ENCODE measurements at places on chromosomes 16 and 17. TPM values are rescaled to one million over a fixed set of nuclear protein-coding genes. Genes with fewer than 3 reads are reported as not detected.

DNA sequence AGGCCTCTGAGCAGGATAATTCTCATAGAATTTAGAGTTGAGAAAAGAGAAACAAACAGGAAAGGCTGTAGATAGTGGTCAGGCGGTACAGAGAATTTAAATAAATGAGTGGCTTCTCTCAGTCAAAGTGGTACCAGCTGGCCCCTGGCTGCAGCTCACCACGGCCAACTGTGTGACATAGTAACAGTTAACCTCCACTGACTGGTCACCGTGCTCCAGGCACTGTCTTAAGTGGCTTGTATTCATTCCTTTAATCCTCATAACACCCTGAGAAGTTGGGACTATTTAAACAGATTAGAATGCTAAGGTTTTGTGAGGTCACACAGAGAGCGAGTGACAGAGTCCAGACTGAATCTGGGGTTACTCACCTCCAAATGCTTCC is 108.9 kb downstream of the GNAO1 start:
- H3K27ac ChIP-seq, result no peak overlapping the region
- DNase-seq, result no peak
- no peak overlapping the region for H3K4me3 ChIP-seq
- no peaks in the 10 kb centered on the region for H3K36me3 ChIP-seq
- H3K27me3 ChIP-seq, result no peaks in the 10 kb centered on the region
- H3K4me1 ChIP-seq, result peaks cover 18% of the 10 kb centered on the region

DNA sequence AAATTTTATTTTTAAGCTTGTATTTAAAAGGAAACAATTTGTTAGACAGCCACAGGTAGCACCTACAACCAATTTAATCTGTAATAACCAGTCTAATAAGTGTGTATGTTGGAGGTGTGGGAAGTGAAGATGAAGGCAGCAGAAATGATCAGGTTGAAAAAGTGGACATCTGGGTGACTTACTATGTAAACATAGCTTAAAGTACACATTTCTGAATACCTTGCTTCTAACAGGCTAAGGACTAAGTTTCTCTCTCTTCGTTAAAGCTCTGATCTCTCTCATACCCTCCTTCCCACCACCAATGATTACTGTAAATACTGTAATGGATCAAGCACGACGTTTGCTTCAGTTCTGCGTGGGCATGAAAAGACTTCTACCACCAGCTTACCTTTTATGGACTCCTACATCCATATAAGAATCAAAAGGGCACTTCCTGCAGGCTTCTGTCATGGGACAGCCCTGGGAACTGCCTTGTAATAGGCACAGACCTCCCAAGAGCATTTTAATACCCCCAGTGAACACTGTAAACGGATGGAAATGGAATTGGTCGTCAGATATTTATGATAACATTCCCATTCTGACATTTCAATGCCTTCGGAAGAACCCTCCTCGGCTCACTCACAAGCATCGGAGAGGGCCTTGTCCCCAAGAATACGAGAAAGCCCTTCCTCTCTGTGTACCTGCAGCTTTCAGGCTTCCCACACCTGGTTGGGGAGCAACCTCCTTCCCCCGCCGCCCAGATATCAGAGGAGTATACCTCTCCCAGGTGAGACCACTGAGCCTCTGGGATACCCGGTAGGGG is 700 bp downstream of the CCDC43 start:
- no peaks in the 10 kb centered on the region for H3K4me1 ChIP-seq
- H3K4me3 ChIP-seq, result peak overlapping the region; percentile 82
- H3K27me3 ChIP-seq, result no peaks in the 10 kb centered on the region
- peaks cover 3% of the 10 kb centered on the region for H3K36me3 ChIP-seq
- H3K27ac ChIP-seq, result peak overlapping the region; percentile 5

- H3K27me3 ChIP-seq, result no peaks in the 10 kb centered on the region
- no peak overlapping the region for H3K27ac ChIP-seq
- no peak overlapping the region for H3K4me3 ChIP-seq
- H3K4me1 ChIP-seq, result peaks cover 10% of the 10 kb centered on the region
- DNase-seq, result no peak
Measured at GRCh38 chr17:47703671-47704070, 9.7 kb downstream of the TBKBP1 start.

DNA sequence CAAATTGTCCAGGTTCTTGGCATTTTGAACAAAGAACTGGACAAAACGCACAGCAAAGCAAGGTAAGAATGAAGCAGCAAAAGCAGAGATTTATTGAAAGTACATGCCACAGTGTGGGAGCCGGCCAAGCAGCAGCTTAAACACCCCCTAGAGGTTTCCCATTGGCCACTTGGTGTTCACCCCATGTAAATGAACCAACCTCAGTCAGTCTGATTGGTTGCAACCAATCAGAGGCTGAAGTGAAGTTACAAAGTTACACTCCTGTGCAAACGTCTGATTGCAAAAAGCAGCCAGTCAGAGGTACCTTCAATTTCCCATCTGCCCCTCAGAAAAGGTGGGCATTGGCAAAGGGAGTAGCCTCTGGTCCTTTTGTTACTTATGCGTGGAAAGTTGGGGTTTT is 8.8 kb upstream of the ZNF263 start:
- no peaks in the 10 kb centered on the region for H3K36me3 ChIP-seq
- H3K27me3 ChIP-seq, result peaks cover 3% of the 10 kb centered on the region
- no peak for DNase-seq
- no peak overlapping the region for H3K27ac ChIP-seq
- no peak overlapping the region for H3K4me3 ChIP-seq

DNA sequence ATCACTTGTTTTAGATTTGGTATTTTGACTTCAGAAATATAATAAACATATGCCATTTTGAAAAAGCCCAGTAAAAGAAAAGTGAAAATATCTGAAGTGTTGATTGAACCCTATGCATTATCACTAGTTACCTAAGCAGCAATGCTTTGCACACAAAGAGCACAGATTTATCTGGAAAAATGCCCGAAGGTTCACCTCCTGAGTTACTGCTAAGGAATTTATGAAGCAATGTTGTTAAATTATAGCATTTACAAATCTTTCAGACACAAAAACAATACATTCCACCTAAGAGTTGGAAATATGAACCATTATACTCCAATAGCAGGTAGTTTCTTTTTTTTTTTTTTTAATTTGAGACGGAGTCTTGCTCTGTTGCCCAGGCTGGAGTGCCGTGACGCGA is 38.9 kb upstream of the GHDC start:
- peaks cover 5% of the 10 kb centered on the region for H3K36me3 ChIP-seq
- DNase-seq, result no peak
- H3K27ac ChIP-seq, result no peak overlapping the region
- H3K27me3 ChIP-seq, result no peaks in the 10 kb centered on the region
- no peaks in the 10 kb centered on the region for H3K4me1 ChIP-seq

GRCh38 chr17:9924735-9925191 is 19.7 kb upstream of the RCVRN start:
- no peak overlapping the region for H3K27ac ChIP-seq
- no peaks in the 10 kb centered on the region for H3K27me3 ChIP-seq
- no peaks in the 10 kb centered on the region for H3K36me3 ChIP-seq
- DNase-seq, result peak; percentile 24
- no peak overlapping the region for H3K4me3 ChIP-seq

DNA sequence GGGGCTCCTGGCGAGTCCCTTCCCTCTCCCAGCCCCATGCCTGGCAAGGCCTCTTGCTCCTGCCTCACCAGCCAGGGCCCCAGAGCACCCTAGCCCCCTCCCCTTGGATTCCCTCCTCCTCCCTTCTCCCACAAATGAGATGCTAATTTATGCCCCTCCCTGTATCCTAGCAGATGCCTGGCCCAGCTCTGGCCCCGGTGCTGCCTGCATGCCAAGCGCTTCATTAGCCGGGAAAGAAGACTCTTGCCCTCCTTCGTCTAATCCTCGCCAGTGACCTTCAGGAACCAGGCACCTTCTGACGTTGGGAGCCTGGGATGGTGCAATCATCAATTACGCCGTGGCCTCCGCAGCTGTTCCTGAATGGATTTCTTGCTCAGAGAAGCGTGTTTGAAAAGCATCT is 127.8 kb downstream of the SDK2 start:
- H3K4me1 ChIP-seq, result peaks cover 6% of the 10 kb centered on the region
- no peaks in the 10 kb centered on the region for H3K27me3 ChIP-seq
- no peak overlapping the region for H3K4me3 ChIP-seq
- no peak overlapping the region for H3K27ac ChIP-seq
- no peaks in the 10 kb centered on the region for H3K36me3 ChIP-seq

DNA sequence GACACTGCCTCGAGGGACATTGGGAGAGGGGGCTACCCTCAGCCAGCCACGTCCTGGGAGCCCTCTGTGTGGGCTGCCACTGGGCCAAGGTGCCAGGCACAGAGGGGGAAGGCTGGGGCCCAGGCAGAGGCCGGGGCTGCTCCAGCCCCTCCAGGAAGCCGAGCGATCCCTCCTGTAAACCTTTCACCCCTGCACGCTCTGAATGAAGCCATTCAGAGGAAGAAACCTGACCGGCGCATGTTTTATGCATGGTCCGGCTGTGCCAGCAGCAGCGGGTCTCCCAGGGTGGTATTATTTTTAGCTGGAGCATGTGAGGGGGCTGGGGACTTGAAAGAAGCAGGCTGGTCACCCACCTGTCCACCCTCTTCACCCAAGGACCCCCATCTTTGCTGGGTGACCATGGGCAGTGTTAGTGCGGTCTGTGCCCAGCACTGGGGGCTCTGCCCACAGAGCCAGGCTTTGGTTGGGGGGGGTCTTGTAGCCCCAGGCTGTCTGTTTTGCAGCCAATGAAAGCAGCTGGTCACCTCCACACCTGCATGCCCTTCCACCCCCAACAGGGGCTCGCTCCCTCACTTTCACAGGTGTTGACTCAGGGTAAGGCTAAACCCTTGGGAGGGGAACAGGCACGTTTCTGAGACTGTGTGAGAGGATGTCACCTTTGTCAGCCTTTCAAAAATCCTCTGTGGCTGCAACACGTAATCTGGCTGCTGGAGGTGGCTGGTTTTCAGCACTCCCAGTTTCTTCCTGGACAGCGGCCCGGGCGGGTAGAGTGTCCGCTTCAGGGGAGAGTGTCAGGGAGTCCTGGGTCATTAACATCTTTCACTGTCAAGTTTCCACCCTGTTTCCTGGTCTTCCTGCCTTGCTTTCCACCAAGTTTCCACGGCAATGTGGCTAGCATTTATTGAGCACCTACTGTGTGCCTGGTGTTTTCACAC is 77.1 kb upstream of the BRD7 start:
- DNase-seq, result no peak
- H3K27me3 ChIP-seq, result no peaks in the 10 kb centered on the region
- no peaks in the 10 kb centered on the region for H3K36me3 ChIP-seq
- H3K27ac ChIP-seq, result no peak overlapping the region

GRCh38 chr16:17497648-17498047 is 26.9 kb upstream of the XYLT1 start:
- DNase-seq, result no peak
- no peaks in the 10 kb centered on the region for H3K36me3 ChIP-seq
- H3K4me3 ChIP-seq, result no peak overlapping the region
- H3K4me1 ChIP-seq, result peaks cover 9% of the 10 kb centered on the region

DNA sequence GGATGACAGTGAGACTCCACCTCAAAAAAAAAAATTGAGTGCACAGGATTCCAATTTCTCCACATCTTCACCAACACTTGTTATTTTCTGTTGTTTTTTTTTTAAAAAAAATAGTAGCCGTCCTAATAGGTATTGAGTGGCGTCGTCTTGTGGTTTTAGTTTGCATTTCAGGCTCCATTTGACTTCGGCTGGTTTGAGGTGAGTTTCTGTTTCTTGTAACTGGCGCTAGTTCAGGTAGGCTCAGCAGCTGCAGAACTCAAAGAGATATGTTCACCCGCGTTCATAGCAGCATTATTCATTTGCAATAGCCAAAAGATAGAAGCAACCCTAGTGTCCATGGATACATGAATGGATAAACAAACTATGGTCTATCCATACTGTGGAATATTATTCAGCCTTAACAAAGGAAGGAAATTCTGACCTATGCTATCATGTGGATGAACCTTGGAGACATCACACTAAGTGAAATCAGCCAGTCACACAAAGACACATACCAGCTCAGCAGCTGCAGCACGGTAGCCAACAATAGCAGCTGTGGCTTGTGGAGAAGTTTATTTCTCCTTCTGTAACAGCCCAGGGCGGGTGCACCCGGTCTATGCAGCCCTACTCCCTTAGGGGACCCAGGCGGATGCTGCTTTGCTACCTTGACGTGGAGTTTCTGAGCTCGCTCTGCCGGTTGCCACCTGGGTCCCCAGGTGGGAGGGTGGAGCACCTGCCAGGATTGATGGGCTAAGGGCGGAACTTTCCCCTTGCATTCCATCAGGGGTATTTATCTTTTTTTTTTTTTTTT is 44.9 kb downstream of the TMEM235 start:
- no peaks in the 10 kb centered on the region for H3K36me3 ChIP-seq
- H3K4me3 ChIP-seq, result no peak overlapping the region
- no peak for DNase-seq
- H3K27ac ChIP-seq, result no peak overlapping the region

- H3K4me1 ChIP-seq, result no peaks in the 10 kb centered on the region
- no peaks in the 10 kb centered on the region for H3K36me3 ChIP-seq
- no peak overlapping the region for H3K27ac ChIP-seq
- no peaks in the 10 kb centered on the region for H3K27me3 ChIP-seq
- no peak overlapping the region for H3K4me3 ChIP-seq
- no peak for DNase-seq
Measured at GRCh38 chr16:9670033-9670432, 512.2 kb downstream of the GRIN2A start.

DNA sequence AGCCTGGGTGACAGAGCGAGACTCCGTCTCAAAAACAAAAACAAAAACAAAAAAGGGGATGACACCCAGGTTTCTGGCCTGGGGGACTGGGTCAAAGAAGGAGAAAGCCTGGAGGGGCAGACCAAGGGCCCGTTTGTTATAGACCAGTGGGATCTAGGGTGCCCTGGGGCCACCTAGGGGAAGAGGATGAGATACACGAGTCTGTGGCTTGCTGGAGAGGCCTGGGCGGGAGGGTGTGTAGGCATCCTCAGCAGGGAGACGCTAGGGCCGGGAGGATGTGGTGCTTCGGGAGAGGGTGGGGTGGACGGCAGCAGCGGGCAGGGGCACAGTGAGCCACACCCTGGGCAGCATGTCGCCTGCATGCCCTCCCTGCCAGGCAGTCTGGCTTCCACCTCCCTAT is 17.1 kb upstream of the CRK start:
- DNase-seq, result no peak
- no peak overlapping the region for H3K27ac ChIP-seq

- peak overlapping the region; percentile 98 for H3K27ac ChIP-seq
- no peak for DNase-seq
- H3K27me3 ChIP-seq, result no peaks in the 10 kb centered on the region
- H3K36me3 ChIP-seq, result no peaks in the 10 kb centered on the region
- H3K4me3 ChIP-seq, result peak overlapping the region; percentile 55
Measured at GRCh38 chr16:528111-529011, 849 bp downstream of the CAPN15 start.

- no peak overlapping the region for H3K27ac ChIP-seq
- H3K27me3 ChIP-seq, result no peaks in the 10 kb centered on the region
- no peak for DNase-seq
- H3K4me1 ChIP-seq, result peaks cover 3% of the 10 kb centered on the region
- no peaks in the 10 kb centered on the region for H3K36me3 ChIP-seq
- no peak overlapping the region for H3K4me3 ChIP-seq
Measured at GRCh38 chr16:240559-240958, 5.9 kb downstream of the FAM234A start.

GRCh38 chr16:27246439-27246838 is 22.1 kb downstream of the NSMCE1 start:
- no peaks in the 10 kb centered on the region for H3K27me3 ChIP-seq
- no peaks in the 10 kb centered on the region for H3K36me3 ChIP-seq
- H3K4me3 ChIP-seq, result no peak overlapping the region
- DNase-seq, result no peak

The TAC4 gene
- total RNA-seq, result not detected

The OTOP3 gene
- total RNA-seq, result not detected

The CCL16 gene
- total RNA-seq, result not detected

The KRTAP9-9 gene
- total RNA-seq, result not detected

The NOG gene
- total RNA-seq, result 2.7 TPM

The HEATR3 gene
- 16.3 TPM for total RNA-seq

The NUDT7 gene
- total RNA-seq, result 8.8 TPM

Measured in lung (tissue), 17 donors.